ENCODE measurements at places on chromosomes 13 and 19.

DNA sequence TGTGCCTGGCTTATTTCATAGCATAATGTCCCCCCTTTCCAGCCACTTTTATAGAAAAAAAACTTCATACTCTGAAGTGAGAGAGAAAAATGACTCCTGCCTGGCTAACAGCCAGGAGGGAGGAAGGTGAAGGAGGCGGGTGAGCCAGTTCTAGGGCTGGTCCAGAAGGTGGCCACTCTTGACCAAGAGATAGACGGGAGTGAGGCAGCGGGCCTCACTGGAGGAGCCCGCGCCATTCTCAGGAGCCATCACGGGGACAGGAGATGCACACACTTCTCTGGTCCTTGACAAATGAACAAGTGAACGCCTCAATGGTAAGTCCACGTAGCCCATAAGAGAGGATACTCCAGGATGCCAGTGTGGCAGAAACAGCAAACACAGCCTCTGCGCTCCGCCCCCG, 231.4 kb downstream of the UQCRFS1 start:
- DNase-seq: no peak

DNA sequence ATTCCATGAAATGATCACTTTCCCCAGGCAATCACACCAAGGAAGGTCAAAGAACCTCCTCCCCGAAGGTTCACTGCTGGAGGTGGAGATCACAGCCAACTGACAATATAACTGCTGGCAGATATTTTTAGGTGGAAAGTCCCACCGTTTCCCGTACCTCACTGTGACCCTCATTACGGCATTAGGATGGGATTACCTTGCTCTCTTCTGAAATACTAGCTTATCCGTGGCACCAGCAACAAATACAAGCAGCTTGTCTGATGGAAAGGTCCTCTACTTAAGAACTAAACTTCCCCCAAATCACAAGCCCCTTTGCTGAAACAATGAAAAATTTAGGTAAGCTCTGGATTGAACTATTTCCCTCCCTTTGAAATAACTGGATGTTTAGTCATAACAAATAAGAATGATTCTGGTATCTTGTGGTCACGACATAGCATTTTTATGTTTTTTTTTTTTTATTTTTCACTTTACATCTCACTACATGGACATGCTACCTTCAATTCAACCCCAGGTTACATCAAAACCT, 178.9 kb downstream of the COL4A1 start:
- no peak for DNase-seq

- no peak for DNase-seq
Observed at GRCh38 chr13:74389056-74389455, 254.9 kb upstream of the KLF12 start.

GRCh38 chr13:107066355-107066754, 498.4 kb upstream of the ARGLU1 start:
- DNase-seq: no peak

GRCh38 chr13:92259523-92259922, 861.1 kb downstream of the GPC5 start:
- no peak for DNase-seq

DNA sequence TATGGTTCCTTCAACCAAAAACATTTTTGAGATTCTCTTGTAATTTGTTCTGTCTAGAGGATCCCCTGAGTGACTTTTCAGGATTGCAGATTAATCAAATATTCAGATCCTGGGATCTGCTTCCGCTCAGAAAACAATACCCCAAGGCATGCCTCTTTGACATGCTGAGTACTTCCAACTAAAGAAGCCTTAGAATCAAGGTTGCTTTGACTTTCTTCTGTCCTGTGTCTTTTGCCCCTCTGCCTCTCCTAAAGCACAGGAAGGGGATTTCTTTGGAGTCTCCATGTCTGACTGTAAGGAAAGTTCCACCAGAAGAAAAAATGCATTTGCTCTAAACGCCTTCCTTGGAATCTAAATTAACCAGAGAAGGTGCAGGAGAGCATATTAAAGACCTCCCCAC, 431.5 kb downstream of the FGF14 start:
- DNase-seq: no peak

DNA sequence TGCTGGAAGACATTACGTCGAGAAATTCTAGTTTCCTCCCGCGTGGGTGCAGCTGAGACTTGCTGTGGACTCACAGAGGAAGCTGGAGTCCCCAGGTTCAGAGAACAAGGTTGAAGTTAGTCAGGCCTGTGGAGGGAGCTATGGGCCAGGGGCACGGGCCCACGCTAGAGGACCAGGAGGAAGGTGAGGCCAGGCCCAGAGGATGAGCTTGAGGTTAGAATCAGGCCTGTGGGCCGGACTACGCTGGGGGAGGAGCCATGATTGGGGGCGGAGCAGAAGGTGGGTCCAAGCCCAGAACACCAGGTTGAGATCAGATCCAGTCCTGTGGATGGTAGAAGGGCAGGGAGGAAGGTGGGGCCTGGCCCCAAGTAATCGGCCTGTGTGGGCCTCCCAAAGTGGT, 32.6 kb downstream of the ZNF846 start:
- DNase-seq: no peak

DNA sequence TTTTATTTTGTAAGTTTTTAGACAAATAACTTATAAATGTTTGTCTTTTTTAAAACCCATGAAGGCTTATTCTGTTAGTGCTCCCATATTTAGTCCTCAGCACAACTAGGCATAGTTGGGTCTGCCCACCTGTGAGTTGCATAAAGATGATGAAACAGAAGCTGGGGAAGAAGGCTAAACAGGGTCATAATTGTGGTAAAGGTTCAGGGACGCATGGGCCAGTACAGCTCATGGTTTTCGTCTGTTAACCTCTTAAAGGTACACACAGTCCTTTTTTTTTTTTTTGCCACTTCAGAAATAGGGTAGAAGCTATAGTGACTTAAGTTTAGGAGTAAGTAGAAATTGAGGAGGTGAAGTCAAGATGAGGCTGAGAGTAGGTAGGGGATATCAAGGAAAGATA, 58.3 kb downstream of the TM9SF2 start:
- no peak for DNase-seq

DNA sequence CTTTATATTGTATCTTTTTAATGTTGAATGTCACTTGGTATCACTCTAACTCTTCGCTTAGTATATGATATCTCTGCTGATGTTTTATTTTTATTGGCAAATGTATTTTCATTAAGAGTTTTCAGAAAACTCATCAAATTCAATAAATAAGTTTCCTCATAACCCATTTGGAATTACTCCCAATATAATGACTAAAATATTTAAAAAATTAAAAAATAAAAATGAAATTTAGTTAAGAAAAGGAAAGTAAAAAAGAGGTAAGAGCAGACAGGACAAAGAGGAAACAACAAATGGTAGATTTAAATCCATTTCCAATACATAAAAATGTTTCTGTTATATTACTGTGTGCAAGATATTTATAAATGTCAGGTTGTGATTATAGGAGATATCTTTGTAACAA, 548.9 kb upstream of the SPRY2 start:
- DNase-seq: no peak

GRCh38 chr19:11361037-11361770, 6.0 kb downstream of the PLPPR2 start:
- no peak for DNase-seq

GRCh38 chr13:107266657-107267056, 698.7 kb upstream of the ARGLU1 start:
- no peak for DNase-seq

Measured in activated CD8-positive, alpha-beta memory T cell treated with anti-CD3 and anti-CD28 coated beads, Interleukin-2, amount 50 U/mL, for 4 hours (primary cell).